GF-D8 (cell line): ENCODE measurements at places on chromosomes 7 and 10.
A peak's percentile ranks its signal among the peaks of the same experiment; 100 is the strongest.

DNA sequence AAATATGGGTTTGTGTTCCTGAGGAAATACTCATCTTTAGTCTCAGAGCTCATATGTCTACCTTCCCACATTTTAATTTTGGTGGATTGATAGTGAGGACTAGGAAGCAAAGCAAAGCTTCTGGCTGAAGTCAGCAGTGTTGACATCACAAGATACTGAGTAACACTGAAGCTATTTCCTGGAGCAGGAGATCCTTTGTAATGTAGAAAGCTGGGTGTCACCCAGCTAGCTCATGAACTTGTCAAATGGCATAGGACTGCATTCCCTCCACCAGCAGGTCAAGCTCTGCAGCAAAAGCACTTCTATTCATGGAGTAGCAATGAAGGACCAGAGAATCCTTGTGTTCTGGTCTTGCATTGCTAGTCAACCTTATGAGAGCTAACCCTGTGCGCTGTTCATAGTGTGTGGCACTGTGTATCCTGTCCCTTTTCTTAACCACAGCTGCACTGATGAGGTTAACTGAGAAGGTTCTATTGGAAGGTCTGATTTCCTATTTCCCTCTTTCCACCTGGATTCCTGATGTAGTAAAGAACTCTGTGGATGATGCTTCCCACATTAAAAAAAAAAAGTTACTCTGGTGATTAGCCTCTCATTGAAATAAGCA lies 94.8 kb upstream of the ZNF804B start:
- no peak for DNase-seq

DNA sequence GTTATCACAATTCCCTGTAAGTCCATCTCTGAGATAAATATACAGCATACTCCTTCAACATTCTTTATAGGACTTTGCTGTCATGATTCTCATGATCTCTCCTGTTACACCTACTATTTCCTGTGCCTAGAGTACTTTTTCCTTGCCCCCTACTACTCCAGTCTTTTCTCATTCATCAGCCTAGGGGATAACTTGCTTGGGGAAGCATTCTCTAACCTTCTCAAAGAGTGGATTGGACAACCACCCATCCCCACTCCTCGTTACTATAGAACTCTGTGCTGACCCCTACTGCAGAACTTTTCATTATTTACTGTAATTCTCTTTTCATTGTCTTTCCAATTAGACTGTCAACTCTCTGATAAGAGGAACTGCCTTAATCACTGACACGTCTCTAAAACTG lies 57.4 kb upstream of the TFEC start:
- DNase-seq: no peak

GRCh38 chr10:99534450-99534938 lies 1.8 kb downstream of the NKX2-3 start:
- DNase-seq: no peak

DNA sequence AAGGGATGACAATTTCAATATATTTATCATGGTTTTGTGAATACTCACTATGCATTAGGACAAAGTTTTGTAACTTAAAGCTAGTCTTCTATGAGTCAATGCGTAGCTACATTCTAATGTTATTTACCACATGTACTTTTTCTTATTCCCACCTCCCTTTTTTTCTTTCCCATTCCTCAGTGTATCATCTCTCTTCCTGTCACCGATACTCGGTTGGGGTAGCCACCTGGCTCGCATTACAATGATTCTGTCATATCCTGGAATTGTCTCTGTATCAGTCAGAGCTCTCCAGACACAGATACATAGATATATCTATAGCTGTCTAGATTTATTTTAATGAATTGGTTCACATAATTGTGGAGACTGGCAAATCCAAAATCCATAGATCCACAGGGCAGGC lies 9.8 kb upstream of the RALA start:
- DNase-seq: no peak

DNA sequence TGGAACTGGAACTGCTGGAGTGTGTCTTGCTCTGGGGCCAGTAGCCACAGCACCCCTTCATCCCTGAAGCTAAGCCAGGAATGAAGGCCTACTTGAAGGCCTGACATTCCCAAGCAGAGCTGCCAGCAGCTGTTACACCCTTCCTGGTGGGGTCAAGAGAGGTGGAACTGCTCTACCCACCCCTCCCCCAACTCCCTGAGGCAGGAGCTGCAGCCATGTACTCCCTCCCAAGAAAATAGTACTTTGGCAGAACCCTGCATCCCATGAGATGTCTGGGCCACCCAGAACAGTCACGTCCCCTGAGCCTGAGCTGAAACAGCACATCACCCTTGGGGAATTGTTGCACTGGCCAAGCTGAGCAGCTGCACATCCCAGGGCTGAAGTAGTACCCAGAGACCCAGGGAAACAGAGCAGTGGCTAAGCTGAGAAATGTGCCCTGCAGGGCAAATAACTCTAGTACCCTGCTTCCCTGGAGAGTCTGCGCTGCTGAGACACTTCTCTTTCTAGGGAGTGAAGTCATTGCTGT lies 63.4 kb upstream of the PLA2G12B start:
- DNase-seq: no peak

- DNase-seq: peak; percentile 66
Measured at GRCh38 chr7:124364283-124364682, 331.4 kb upstream of the TMEM229A start.

GRCh38 chr7:130513447-130513846 lies 21.6 kb downstream of the MEST start:
- DNase-seq: no peak

GRCh38 chr10:13095929-13096328 lies 4.0 kb upstream of the OPTN start:
- no peak for DNase-seq

DNA sequence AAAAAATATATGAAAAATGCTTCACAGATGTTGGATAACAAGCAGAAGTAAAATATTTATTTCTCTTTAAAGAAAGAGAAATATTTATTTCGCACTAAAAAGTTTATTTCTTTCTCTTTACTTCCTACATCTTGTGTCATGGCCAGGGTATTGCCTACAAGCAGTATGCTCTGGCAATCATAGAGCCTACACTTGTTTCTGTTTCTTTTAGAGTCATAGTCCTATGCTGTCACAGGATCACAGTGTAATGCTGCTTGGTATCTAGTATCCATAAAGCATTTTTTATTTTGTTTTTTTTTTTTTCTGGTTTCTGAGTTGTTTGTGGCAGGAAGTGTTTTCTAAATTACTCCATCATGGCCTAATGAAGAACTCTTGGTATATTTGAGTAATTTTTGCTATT lies 116.0 kb downstream of the ATRNL1 start:
- DNase-seq: no peak

- no peak for DNase-seq
Measured at GRCh38 chr7:94149789-94150545, 145.8 kb upstream of the BET1 start.

GRCh38 chr7:42574685-42575084 lies 337.2 kb downstream of the C7orf25 start:
- no peak for DNase-seq

DNA sequence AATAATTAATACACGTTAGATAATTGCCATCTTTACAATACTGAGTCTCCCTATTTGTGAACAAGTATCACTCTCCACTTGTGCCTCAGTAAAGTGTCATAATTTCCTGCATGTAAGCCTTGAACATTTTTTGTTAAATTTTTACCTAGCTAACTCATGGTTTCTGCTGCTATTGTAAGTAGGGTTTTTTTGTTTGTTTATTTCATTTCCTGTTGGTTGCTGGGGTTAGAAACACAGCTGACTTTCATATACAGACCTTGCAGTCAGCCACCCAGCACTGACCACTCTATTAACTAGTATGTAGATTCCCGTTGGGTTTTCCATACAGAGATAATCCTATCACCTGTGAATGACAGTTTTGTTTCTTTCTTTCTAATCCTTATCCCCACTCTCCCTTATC lies 133.3 kb downstream of the MPP7 start:
- no peak for DNase-seq

DNA sequence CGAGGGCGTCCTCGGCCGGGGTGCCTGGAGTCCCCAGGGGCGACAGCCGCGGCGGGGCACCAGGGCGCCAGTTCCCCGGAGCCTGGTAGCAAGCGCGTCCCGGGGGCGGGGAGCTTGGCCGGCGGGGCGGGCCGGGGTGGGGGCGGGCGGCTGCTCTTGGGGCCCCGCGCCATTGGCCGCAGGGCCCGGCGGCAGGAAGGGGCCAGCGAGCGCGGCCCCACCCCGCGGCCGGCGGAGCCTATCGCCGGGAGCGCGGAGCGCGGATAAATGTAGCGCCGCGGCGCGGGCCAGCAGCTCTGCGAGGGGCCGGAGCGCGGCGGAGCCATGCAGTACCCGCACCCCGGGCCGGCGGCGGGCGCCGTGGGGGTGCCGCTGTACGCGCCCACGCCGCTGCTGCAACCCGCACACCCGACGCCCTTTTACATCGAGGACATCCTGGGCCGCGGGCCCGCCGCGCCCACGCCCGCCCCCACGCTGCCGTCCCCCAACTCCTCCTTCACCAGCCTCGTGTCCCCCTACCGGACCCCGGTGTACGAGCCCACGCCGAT lies at the start of gene HHEX:
HHEX (plus strand) TSS at position 293 of the 548 bp plus-strand sequence; CDS start at position 325, 32 bp downstream.
- peak; percentile 67 for DNase-seq

DNA sequence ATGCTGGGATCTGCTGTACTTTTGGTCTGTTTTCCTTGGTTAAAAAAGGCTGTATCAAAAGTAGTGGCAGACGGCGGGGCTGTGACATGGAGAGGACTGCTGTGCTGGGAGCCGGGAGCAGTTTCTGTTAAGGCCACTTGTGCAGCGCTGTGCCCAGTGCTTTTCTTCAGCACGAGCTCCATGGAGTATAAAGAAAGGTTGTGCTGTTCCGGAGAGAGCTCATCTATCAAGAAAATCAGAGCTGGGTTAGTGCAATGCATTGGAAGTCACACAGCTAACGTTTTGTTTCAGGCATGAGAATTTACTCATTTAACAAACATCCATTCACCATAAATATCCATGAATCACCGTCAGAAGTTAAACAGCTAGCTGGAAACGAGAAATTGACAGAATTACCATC lies 62.0 kb downstream of the KIAA1549 start:
- no peak for DNase-seq

- no peak for DNase-seq
Measured at GRCh38 chr10:63930584-63930983, 409.4 kb downstream of the REEP3 start.

DNA sequence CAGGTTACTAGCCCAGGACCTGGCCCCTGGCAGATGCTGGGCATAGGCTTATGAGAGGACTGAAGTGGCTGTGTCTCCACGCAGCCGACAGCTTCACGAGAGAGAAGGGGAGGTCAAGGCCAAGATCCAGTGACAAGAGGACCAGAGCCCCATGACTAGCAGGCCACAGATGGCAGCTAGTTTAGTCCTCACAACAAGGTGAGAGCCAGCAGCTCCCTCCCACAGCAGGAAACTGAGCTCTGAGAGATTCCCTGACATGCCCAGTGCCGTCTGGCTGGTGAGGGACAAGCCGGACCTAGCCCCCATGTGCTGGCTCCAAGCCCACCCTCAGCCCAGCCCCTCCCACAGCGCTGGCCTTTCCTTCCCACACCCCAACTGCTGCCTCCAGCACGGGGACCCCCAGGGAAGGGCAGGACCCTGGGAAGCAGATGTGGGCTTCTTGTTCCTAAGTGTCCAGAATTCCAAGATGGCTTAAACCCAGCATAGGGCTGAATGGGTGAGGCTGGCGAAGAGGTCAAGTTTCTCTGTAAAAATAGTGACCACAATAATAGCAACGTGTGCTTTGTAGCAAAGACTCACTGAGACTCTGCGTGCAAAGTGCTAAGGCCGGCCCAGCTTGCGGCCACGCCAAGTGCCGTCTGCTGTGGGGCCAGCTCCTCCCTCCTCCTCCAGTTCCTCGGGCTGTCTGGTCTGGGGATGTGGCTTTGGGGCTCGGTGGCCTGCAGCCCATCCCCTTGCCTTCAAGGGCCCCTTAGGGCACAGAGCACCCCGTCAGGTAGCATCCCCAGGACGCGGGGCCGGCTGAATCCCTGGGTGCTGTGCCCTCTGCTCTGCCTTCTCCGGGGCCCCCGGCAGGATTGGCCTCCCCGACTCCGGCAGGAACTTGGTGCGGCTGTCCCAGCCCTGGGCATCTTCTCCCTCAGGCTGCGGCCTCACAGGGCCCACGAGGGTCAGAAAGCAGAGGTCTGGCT lies 7.8 kb upstream of the FAM20C start:
- DNase-seq: no peak

- DNase-seq: no peak
Measured at GRCh38 chr7:22864855-22865601, 42.4 kb upstream of the TOMM7 start.

DNA sequence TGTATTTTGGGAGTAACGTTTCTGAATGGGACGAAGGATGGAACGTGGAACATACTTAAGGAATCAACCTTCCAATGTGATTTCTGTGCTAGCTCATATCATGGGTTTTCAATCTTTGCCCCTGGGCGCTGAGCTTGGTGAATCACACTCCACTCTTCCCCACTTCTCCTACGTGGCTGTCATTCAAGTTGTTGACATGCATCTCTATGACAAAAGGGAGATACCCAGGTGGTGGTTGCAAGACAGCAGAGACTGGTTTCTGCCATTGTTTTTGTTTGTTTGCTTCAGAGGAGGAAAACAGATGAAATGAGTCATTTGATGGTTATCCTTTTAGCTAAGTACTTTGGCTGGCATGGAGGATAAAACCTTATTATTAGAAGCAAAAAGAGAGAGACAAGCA lies 573.9 kb downstream of the GATA3 start:
- DNase-seq: no peak

DNA sequence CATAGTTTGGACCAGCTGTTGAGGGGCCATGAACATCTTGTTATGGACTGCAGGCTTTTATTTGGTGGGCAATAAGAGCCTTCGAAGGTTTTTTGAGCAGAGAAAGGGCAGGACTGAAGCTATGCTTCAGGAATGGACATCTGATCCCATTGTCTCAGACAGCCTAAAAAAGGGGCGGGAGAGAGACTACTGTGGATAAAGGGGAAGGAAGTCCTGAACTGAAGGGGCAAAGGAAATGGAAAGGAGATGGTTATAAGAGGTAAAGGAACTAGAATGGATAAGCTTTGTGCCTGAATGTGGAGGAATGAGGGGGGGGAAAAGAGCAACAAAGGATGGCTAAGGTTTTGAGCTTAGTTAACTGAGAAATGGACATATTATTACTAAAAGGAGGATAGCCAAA lies 172.5 kb downstream of the SKAP2 start:
- no peak for DNase-seq

- DNase-seq: no peak
Measured at GRCh38 chr10:87895430-87895829, 32.0 kb downstream of the PTEN start.

- DNase-seq: no peak
Measured at GRCh38 chr7:82294382-82294784, 149.2 kb downstream of the CACNA2D1 start.

- DNase-seq: no peak
Measured at GRCh38 chr10:76388321-76389023, 957.0 kb downstream of the LRMDA start.

DNA sequence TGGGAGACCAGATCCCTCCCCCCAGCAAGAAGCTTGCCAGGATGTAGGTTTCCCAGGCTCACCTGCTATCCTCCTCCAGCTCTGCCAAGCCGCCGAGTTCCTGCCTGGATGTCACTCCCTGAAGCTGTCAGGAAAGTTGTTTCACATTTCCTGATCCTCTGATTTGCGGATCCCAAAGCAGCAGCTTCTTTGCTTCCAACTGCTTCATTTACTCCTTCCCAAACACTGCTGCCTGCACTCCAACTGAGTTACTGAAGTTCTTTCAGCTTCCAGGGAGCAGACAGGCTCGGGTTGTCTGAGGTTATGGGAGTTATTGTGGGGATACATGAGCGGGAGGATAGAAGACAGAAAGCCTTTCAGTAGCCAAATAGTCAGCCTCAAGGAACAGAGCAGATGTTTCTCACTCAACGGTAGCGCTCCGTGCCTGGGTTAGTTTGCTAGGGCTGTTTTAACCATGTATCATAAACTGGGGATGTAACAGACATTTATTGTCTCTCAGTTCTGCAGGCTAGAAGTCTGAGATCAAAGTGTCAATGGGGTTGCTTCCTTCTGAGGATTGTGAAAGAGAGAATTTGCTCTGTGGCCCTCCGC lies 516.0 kb downstream of the REEP3 start:
- no peak for DNase-seq
